Natural killer cell treated with Interleukin-12 subunit alpha and Interleukin-12 subunit beta and Interleukin-15 and Interleukin-18, amount 100 ng/mL, for 72 hours (primary cell): ENCODE measurements at places on chromosomes 7 and 10. TPM values are rescaled to one million over a fixed set of nuclear protein-coding genes. Genes with fewer than 3 reads are reported as not detected.

DNA sequence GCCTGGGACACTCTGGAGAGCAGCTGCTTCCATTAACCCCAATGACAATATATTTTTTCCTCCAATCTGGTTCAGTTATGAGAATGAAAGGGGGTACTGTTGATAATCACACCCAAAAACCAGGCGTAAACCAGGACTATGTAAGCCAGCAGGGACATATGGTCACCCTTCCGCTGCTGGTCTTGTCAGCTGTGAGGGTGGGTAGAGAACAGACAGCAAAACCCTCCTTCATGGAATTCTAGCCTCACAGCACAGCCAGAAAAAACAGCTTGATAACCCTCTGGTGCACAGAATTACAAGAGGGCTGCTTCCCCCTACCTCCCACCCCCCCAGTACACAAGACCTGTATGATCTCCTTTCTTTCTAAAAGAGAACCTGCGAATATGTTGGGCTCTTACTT lies 368.8 kb upstream of the ZMIZ1 start:
- no peak overlapping the region for H3K27ac ChIP-seq
- H3K36me3 ChIP-seq = no peaks in the 10 kb centered on the region
- H3K27me3 ChIP-seq = peaks cover 3% of the 10 kb centered on the region
- H3K4me3 ChIP-seq = no peak overlapping the region
- H3K4me1 ChIP-seq = no peaks in the 10 kb centered on the region
- no peak for DNase-seq

DNA sequence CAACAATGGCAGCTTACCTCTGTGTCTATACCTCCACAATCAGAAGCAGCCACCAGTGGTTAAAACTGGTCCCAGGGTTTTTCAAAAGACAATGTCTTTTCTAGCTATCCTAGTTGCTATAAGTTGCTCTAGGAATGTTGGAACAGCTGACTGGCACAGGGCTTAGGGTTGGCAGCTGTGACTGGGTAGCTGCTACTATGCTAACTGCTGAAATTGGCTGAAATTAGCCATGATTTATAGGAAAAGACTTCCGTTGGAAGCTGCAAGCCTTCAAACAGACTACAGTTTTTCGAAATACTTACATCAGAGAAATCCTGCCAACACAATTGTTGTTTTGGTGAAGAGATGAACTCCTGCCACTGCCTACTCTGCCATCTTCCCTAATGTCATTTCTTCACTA lies 102.3 kb downstream of the MKX start:
- no peak overlapping the region for H3K4me3 ChIP-seq
- no peak for DNase-seq
- H3K27ac ChIP-seq = no peak overlapping the region
- no peaks in the 10 kb centered on the region for H3K4me1 ChIP-seq
- H3K36me3 ChIP-seq = peaks cover 7% of the 10 kb centered on the region

DNA sequence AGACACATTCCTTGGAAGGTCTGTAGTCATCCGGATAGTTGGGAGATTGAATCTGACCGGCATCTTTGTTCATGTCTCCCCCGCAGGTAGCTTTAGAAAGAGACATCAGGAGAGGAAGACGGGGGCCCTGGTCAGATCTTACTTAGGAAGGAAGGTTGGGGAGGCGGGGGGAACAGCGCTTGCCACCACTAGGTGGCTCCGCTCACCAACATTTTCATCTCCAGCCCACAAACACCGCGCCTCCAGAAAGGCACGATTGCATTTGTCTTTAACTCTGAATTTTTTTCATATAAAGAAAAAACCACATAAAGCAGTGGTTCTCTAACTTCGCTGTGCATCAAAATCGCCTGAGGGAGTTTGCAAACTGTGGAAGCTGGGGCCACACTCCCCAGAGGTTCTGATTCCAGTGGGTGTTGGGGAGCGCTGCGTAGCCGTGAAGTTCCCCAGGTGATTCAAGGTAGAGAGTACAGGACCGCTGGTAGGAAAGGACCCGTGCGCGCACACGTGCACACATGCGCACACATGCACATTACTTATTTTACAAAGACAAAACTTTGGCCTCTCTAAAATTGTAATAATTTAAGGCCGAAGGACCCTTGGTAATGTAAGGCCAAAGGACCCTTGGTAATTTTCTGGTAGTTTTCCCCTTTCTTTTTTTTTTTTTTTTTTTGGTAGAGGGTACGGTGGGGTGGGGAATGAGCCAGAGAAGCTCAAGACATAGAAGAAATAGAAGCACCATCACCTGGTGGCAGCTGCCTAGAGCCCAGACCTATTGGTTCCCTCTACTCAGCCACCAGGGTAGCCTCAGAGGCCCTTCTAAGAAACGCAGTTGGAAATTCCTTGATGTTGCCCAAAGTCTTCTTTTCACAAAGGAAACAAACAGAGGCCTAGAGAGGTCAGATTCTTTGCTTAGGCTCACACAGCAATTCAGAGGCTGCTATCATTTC lies 37.4 kb upstream of the OPALIN start:
- peaks cover 6% of the 10 kb centered on the region for H3K4me1 ChIP-seq
- DNase-seq = no peak
- H3K36me3 ChIP-seq = no peaks in the 10 kb centered on the region
- H3K27ac ChIP-seq = no peak overlapping the region

Gene INHBA
- total RNA-seq = 1.1 TPM
